KBM-7 (cell line): ENCODE measurements at places on chromosomes 12 and 14.

- DNase-seq = no peak
These were observed 6.1 kb downstream of the FRMD6 start for GRCh38 chr14:51657762-51658161.

DNA sequence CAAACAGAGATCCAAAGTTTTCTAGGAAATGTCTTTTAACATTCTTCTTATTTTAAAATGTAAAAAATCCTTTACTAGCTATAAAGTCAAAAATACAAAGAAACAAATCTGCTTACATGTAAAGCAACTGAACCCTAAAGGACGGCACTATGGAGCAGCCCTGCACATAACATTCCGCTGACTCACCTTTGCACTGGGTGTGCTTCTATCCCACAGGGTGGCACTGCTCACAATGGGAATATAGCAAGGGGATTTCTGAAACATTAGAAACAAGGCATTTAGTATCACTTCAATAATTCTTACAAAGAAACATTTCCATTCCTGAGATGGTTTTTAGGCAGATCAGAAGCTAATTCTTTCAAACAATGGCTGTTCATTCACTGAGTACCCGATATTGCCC, 94.3 kb downstream of the C12orf42 start:
- DNase-seq = peak; percentile 9

DNA sequence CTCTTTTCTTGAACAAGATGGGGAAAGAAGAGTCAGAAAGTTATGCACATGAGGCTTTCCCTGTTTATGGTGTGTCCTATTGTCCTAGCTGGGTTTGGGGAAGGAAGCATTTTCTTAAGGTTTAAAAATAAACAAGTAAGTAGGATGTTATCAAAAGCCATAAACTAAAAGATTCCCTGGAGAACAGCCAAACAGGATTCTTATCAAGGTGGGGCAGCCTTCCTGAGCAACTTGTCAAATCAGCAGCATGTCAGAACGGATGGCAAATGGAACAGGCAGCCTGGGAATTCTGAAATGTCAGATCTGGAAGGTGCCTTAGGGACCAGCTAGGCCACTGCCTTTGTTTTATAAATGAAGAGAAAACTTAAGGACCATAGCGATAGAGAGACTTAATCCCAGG, 152.2 kb upstream of the RGS6 start:
- DNase-seq = no peak

DNA sequence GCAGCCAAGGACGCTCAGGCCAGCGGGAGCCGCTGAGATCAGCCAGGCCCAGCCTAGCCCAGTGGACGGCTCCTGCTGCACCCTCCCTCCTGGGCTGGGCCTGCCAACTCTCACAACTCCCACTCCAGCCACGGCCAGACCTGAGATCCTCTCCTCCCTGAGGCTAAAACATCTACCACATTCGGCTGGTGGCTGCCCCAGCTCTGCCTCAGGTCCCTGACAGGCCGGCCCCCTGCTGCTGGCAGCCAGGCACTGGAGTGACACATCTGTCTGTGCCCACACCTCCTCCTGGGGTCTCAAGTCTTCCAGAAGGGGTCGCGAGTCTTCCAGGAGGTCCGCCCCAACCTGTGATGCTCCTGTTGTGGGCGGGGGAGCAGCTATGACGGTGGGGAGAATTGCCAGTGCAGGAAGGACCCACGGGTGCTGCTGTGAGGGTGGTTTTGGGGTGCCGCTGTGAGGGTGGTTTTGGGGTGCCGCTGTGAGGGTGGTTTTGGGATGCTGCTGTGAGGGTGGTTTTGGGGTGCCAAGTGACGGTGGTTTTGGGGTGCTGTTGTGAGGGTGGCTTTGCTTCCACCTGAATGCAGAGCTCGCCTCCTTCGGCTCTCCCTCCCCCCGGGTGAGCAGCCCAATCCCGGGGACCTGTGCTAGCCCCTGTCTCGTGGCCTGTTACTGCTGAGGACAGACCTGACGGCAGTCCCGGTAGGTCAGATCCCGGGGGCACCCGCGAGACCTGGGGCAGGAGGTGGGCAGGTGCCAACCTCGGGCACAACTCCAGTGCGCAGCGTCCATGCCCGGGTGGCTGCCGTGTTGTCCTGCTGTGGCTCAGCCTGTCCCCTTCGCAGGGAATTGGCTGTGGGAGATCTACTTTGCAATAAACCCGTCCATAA, 27.5 kb upstream of the C14orf180 start:
- no peak for DNase-seq

DNA sequence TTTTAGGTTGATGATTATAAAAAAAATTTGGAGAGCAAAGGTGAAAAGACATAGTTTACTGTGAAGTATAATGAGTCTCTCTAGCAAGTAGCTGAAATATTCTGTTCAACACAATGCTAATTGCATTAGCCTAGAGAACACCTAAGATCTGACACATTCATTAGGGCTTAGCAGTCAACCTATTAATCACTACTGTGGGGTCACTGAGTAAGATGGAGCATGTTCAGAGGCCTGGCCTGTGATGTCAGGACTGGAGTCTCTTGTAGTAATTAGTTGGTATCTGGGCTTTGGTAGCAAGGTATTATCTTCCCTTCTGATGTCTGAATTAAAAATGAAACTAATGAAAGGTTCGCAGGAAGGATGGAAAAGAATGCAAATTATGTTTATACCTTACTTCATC, 112.7 kb downstream of the SLC16A7 start:
- DNase-seq = no peak

- DNase-seq = peak; percentile 79
These were observed 1.5 kb upstream of the TM7SF3 start for GRCh38 chr12:27015730-27016076.

GRCh38 chr14:93059917-93060545, 55.7 kb downstream of the ITPK1 start:
- DNase-seq = peak; percentile 49

DNA sequence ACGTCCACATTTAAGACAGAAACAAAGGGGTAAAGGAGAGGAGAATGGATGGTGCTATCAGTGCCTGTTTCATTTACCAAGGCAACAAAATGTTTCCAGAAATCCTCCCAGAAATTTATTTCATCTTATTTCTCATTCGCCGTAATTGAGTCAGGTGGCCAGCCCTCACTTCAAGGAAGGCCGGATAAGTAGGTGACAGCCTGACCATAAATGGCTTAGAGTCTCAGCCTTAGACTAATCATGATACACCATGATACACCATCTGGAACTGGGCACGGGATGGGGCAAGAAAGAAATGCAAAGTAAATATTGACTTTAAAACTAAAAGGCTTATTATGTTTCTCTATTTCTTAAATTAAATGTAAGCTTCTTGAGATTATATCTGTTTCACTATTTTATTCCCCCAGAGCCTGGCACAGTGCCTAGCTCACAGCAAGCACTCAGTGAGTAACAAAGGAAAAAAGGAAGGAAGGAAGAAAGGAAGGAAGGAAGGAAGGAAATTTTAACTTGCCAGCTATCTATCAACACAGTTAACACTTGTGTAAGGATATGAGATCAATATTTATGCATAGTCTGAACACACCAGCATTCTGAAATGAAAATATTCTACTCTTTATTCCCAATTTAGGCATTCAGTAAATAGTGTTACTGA, 106.1 kb upstream of the FSCB start:
- DNase-seq = no peak

DNA sequence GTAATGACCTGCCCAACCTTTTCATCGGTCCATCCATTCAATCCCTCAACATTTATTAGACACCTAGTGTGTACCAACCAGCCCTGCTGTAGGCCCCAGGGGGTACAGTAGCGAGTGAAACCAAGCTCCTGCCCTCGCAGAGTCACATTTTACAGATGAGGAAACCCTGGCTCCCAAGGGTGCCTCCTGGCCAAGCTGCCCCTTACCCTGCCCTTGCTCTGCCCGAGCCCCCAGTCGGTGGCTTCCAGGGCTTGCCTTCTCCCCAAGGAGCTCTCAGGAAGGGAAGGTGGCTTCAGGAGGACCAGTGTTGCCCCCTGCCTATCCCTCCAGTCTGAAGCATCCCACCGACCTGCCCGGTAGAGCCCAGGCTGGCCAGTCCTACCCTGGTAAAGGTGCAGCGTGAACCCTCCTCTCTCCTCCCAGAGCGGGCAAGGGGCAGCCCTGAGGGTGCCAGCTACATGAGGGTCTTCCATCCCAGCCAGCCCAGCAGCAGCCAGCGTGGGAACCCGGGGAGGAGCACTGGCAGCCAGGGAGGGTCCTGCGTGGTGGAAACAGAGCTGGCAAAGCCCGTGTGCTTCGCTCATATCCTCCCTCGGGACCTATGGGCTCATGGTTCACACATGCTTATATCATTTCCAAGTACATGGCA, 670 bp upstream of the BEGAIN start:
- no peak for DNase-seq

DNA sequence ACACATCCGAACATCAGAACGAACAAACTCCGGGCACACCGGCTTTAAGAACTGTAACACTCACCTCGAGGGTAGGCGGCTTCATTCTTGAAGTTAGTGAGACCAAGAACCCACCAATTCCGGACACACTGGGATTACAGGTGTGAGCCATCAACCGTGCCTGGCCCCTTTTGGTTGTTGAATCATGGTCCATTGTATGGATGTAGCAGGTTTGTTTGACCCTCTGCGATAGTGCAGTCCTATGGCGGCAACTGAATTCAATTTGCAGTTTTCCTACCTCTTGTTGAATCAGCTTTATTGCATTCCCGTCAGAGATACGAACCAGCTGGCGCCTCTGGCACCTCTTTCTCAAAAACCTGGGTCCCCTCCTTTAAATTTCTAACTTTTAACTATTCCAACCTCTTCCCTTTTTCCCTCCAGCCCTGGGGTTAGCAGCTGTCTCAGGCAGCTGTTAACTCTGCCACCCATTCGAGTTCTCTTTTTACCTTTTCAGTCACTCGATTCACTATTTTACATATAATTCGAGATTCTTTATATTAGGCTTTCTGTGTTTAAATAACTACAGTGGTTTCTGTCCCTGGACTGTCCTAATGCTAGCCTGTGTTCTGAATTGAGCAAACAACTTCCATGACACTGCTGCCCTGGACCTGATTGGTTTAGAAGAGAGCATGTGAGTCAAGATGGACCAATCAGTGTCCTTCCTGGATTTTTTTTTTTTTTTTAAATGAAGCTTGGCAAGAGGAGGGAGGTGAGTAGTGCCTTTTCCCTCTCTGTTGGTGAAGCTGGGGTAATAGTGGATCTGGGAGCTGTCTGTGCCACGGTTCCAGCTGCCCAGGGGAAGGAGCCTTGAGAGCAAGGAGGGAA, 261.5 kb downstream of the PCNX1 start:
- DNase-seq = peak; percentile 3

DNA sequence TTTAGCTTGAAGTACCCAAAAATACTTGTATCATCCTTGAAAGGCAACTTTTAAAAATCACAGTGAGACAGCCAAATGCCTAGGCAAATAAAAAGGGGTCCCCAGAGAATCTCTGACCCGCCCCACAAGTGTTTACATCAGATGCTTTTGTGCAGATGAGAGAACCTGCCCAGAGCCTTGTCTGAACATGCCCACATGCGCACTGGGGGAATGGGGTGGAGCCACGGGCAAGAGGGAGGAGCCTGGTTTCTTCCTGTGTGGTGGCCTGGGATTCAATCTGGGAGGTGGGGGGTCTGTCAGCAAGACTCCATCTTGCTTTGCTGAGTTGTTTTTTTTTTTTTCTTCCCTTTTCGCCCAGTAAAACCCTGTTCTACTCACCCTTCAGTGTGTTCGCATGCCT, 381.7 kb upstream of the CCDC196 start:
- DNase-seq = peak; percentile 48

GRCh38 chr12:115467531-115467930, 783.6 kb upstream of the TBX3 start:
- DNase-seq = no peak

GRCh38 chr14:24677956-24678355, 44.0 kb upstream of the GZMB start:
- no peak for DNase-seq

DNA sequence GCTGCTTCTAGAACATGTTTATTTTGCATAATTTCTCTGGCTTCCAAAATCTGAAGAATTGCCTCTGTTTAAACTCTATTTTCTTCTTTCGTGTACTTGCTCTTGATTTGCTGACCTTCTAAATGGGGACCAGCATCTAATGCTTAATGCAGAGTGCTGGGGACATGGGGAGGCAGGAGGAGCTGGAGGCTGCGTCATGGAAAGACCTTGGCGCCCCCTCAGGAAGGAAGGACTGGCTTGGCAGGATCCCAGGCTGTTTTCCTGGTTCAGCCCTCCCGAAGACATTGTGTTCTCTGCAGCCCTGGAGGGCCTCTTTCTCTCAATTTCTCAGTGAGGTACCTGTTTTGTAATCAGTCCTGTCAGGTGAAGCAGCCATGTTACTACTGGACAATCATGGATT, 5.5 kb downstream of the PRKCH start:
- DNase-seq = no peak

DNA sequence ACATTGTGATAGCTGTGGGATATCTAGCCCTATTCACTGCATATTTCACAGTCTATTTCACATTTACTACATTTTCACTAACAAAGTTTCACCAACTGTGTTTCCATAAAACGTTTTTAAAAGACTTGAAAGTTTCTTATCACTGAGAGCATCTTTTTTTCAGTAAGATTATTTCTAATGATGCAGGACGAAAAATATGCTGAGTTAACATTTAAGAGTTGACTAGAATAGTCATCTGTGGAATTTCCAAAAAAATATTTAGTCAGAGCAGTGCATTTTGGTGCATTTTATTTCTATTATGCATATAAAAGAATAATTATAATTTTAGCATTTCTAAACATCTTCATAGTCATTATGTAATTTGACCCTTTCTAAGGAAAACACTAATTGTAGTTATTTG, 143.8 kb upstream of the CLEC14A start:
- DNase-seq = no peak

- DNase-seq = no peak
These were observed 46.8 kb upstream of the CISTR start for GRCh38 chr12:53798575-53798974.

GRCh38 chr12:47249719-47250357, 170.1 kb upstream of the AMIGO2 start:
- DNase-seq = peak; percentile 91

DNA sequence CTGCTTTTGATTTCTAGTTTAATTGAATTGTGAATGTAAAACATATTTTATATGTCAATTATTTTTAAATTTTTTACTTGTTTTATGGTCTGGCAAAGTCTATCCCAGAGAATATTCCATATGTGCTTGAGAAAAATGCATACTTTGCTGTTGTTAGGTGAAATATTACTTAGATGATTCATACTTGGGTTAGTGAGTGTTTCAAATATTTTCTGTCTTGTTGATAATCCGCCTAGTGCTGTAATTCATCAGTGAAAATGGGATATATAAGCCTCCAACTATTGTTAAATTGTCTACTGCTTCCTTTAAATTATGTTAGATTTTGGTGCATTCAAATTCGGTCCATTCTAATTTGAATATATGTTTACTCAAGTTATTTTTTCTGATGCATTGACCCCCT, 395.5 kb downstream of the LRFN5 start:
- no peak for DNase-seq

DNA sequence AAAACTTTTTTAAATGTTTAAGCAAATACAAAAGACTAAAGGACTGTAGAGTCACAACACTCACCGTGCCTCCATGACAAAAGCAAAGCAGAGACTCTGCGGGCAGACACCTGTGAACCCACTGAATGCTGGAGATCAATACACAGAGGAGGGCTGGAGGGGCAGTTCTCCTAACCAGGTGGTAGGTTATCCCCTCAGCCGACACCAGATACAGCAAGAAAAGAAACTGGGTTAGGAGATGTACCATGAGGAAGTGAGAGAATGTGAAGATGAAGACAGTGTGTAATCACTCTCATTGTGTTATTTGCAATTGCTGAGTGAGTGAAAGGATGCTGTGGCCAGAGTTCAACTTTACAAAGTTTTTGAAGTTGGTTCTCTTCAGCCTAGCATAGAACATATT, 480.3 kb downstream of the BCL11B start:
- no peak for DNase-seq
